Neural crest cell (in vitro differentiated cells): ENCODE measurements at places on chromosomes 13 and 19. TPM values are rescaled to one million over a fixed set of nuclear protein-coding genes. Genes with fewer than 3 reads are reported as not detected.

Gene MISP3
- 0.39 and 0.98 TPM in 2 replicates for total RNA-seq

Gene ADAT3
- 13.7 and 14.1 TPM in 2 replicates for total RNA-seq

Gene ZNF681
- 9.4 and 11.5 TPM in 2 replicates for total RNA-seq

DNA sequence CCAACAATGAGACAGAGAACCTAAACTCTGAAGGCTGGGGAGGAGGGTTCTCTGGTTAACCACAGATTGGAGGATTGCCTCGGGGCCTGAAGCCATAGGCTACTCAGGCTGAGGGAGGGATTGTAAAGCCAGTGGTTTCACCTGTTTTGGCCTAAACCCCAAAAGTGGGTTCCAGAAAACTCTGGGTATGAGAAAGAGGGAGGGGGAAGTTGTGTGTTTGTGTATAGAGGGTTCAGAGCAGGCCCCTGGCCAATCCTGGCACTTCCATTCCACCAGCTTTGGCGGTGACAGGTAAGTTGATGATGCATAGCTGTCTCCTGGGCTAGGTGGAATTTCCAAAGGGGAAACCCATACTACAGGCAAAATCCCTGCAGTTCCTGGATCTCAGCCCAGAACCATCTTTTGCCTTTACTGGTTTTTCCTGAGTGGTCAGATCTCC, 13.5 kb upstream of the CCDC97 start:
- H3K27me3 ChIP-seq, result no peaks in the 10 kb centered on the region
- H3K36me3 ChIP-seq, result peaks cover 29% of the 10 kb centered on the region
- H3K27ac ChIP-seq, result no peak overlapping the region
- H3K4me3 ChIP-seq, result no peak overlapping the region

DNA sequence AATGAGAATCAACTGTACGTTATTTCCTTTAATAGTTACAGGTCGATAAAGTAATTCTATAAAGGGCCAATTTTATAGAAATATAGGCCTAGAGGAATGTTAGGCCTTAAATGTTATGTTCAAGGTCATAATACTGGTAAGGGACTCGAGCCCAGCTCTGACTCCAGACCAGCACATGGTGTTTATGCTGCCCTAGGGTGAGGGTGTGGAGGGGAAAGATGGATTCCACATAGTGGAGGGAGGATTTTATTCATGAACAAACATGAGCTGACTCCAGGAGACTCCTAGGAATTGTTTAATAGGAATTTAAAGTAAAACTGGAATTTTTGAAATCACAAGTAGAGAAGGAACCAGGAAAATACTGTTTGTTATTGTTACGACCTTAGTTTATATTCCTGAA, 139.9 kb downstream of the LACC1 start:
- no peak overlapping the region for H3K4me3 ChIP-seq
- H3K4me1 ChIP-seq, result peaks cover 14% of the 10 kb centered on the region
- H3K27ac ChIP-seq, result no peak overlapping the region
- no peaks in the 10 kb centered on the region for H3K27me3 ChIP-seq
- H3K36me3 ChIP-seq, result no peaks in the 10 kb centered on the region
